ENCODE measurements at places on chromosomes 2 and 18. TPM values are rescaled to one million over a fixed set of nuclear protein-coding genes. Genes with fewer than 3 reads are reported as not detected.

The PARD3B gene
- total RNA-seq = 24.9 TPM

The ASIC4 gene
- total RNA-seq = 0.15 TPM

The FHOD3 gene
- 9.9 TPM for total RNA-seq

The RRM2 gene
- total RNA-seq = 48.3 TPM

- no peaks in the 10 kb centered on the region for H3K36me3 ChIP-seq
- no peaks in the 10 kb centered on the region for H3K27me3 ChIP-seq
- no peak overlapping the region for H3K4me3 ChIP-seq
- no peak for DNase-seq
- H3K27ac ChIP-seq = no peak overlapping the region
Measured at GRCh38 chr2:55169915-55170314, 62.2 kb downstream of the CLHC1 start.

GRCh38 chr2:8851811-8852560, 14.6 kb upstream of the KIDINS220 start:
- no peaks in the 10 kb centered on the region for H3K27me3 ChIP-seq
- no peak overlapping the region for H3K4me3 ChIP-seq
- H3K27ac ChIP-seq = no peak overlapping the region
- H3K4me1 ChIP-seq = no peaks in the 10 kb centered on the region

DNA sequence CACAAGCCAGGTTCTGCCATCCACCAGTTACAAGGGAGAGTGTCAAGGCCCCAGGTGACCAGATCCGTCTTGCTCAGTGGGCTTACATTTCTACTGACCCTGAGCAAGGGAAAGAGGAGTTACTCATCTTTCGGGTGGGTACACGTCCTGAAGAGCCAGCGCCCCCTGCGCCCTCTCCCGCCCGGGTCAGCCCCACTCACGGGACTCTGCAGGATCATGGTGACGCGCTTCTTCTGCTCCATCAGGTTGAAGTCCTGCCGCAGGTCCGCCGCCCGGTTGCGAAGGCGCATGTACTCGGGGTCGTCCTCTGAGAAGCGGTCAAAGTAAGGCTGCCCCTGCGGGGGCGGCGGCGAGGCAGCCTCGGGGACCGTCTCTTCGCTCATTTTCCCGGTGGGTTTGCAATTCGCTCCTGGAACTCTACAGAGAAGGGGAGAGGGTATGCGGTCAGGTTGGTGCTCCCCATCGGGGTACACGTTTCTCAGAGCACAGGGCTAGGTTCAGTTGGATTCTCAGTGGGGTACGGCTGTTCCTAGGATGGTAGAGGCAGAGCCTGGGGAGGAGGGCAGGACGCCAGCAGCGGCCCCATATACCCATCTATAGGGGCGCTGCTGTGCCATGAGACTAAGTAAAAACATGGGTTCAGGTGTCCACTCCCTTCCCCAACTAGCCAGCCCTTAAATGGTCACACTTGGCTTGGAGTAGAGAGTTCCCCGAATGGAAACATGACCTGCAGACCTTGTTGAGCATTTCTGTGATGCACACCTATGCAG, 61.8 kb downstream of the ADD2 start:
- H3K4me1 ChIP-seq = no peaks in the 10 kb centered on the region
- H3K27me3 ChIP-seq = peaks cover 9% of the 10 kb centered on the region
- no peaks in the 10 kb centered on the region for H3K36me3 ChIP-seq
- DNase-seq = no peak

The DSEL gene
- total RNA-seq = 49.8 TPM

The IL36RN gene
- not detected for total RNA-seq

The NPC1 gene
- total RNA-seq = 48.2 TPM

The ANKRD62 gene
- not detected for total RNA-seq

DNA sequence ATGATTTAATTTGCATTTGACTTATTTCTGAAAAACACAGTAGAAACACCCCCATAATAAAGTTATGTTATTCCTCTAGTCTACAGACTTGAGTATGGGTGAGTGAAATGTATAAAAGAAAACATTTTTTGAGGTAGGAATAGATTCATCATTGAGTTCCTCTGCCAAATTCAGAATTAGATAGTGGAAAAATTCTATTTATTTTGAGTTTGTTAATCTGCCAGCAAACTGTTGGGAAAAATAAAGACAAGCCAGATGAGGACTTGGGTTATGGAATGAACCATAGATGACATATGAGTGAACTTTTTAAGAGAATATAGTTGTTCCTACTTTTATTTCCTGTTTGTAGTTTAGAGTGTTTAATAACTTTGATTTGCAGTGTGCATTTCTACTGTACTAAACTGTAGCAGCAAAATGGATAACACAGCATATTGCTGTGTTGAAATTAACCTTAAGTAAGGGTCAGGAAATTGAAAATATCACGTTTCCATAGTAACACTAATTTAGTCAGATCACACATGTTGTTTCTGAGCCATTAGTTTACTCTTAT, 35.6 kb upstream of the PNPT1 start:
- no peak overlapping the region for H3K27ac ChIP-seq
- H3K4me1 ChIP-seq = peaks cover 3% of the 10 kb centered on the region
- peaks cover 14% of the 10 kb centered on the region for H3K27me3 ChIP-seq
- DNase-seq = no peak

GRCh38 chr2:142723236-142723635, 154.2 kb upstream of the KYNU start:
- H3K27me3 ChIP-seq = no peaks in the 10 kb centered on the region
- no peaks in the 10 kb centered on the region for H3K36me3 ChIP-seq
- H3K4me1 ChIP-seq = peaks cover 42% of the 10 kb centered on the region
- H3K4me3 ChIP-seq = no peak overlapping the region
- peak overlapping the region; percentile 27 for H3K27ac ChIP-seq
- DNase-seq = no peak

DNA sequence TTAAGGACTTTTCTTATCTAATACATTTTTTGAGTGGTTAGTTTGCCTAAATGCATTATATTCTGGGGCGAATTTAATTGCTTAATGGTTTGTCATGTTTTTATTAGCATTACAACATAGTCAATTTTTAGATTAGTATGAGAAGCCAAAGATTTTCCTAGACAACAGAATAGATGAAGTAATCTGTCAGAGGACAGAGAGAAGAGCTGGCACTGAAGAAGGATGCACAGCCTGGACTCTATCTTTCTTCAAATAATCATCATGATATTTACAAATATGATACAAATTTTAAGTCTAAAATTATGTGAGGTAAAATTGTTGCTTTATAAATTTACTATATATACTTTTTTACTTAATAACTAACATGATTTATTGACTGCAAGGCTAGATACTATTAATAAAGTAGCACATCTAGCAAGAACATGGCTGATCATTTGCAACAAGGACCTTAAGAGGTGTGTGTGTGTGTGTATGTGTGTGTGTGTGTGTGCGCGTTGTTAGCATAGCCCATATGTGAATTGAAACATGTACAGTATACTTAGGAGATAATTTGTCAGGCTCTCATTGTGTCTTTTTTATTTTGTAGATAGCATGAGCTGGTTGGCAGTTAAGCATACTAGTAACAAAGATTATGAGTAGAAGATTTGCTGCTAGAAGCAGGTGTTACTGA, 752.2 kb downstream of the DCDC2C start:
- no peak overlapping the region for H3K4me3 ChIP-seq
- no peaks in the 10 kb centered on the region for H3K27me3 ChIP-seq
- no peaks in the 10 kb centered on the region for H3K36me3 ChIP-seq
- DNase-seq = no peak

The UGT1A5 gene
- not detected for total RNA-seq

Data from chondrocyte (in vitro differentiated cells).